Activated CD8-positive, alpha-beta memory T cell treated with anti-CD3 and anti-CD28 coated beads, Interleukin-2, amount 50 U/mL, for 48 hours (primary cell): ENCODE measurements at places on chromosomes 4 and X.

- DNase-seq = peak; percentile 56
These were observed 714.5 kb upstream of the TENM3 start for GRCh38 chr4:181528570-181529184.

GRCh38 chrX:13257223-13258051, 62.4 kb downstream of the ATXN3L start:
- DNase-seq = no peak

GRCh38 chr4:77650787-77651186, 45.2 kb downstream of the CXCL13 start:
- no peak for DNase-seq

DNA sequence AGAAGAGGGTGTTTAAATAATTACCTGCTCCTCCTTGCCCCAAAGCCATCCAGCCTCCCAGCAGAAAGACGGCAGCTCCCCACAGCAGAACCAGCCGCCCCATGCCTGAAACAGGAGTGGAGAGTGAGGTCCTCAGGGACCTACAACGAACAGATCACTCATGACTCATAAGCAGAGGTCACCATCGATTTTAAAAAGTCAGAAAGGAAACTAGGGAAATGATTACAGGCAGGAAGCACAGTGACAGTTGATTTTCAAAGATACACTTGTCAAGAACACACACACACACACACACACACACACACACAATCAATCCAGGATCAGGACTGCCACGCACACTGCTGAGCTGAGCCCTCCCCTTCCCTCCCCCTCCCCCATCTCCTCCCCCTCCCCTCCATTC, at the start of gene CRLF2:
TSS of gene CRLF2 (minus strand) at position 118 of the 400 bp plus-strand sequence. CDS start at position 103, 15 bp downstream.
- DNase-seq = peak; percentile 64

- no peak for DNase-seq
These were observed 113.4 kb downstream of the ZAR1 start for GRCh38 chr4:48603366-48604003.

- no peak for DNase-seq
These were observed 9.2 kb upstream of the MAML3 start for GRCh38 chr4:140163029-140163810.

- no peak for DNase-seq
These were observed 1.1 kb downstream of the CTBP1 start for GRCh38 chr4:1247864-1248244.

GRCh38 chrX:112705726-112706125, 26.0 kb upstream of the LHFPL1 start:
- DNase-seq = no peak

GRCh38 chr4:15914736-15915135, 23.8 kb downstream of the FGFBP1 start:
- no peak for DNase-seq

- DNase-seq = no peak
These were observed 132.2 kb downstream of the NKX6-1 start for GRCh38 chr4:84366907-84367306.

- DNase-seq = no peak
These were observed 33.4 kb downstream of the SLC2A9 start for GRCh38 chr4:9987749-9988362.
